Uterus (tissue), 4 donors: ENCODE measurements at places on chromosomes 1 and 21.

GRCh38 chr1:40384413-40384762, 10.9 kb downstream of the SMAP2 start:
- no peak for DNase-seq

- no peak for DNase-seq
These were observed 69.8 kb downstream of the TPR start for GRCh38 chr1:186304982-186305949.

- DNase-seq, result no peak
These were observed 103.1 kb upstream of the CSF3R start for GRCh38 chr1:36585569-36586548.

- peak; percentile 74 for DNase-seq
These were observed at the start of gene CCDC28B for GRCh38 chr1:32200226-32201010. Gene CCDC28B, plus strand, starts transcription at chr1:32200595. Its CDS starts 1,341 bp downstream, at chr1:32201936.

GRCh38 chr1:17573518-17574041, 34.1 kb downstream of the ARHGEF10L start:
- no peak for DNase-seq

- DNase-seq, result no peak
These were observed 55.9 kb downstream of the MAP10 start for GRCh38 chr1:232861107-232861506.

DNA sequence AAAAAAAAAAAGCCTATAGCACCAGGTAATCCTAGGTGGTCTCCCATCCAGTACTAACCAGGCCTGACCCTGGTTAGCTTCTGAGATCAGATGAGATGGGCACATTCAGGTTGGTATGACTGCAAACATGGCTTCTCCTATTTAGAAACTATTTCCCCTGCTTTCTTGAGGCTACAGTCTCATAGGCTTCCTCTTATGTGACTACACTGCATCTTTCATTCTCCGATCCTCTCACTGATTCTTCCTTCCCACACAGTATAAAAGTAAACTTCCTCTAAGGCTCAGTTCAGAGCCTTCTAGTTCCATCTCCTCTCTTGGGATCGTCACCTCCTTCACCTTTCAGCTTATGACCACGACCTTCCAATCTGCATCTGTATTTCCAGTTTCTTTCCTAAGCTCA, 30.4 kb upstream of the RNF2 start:
- no peak for DNase-seq

DNA sequence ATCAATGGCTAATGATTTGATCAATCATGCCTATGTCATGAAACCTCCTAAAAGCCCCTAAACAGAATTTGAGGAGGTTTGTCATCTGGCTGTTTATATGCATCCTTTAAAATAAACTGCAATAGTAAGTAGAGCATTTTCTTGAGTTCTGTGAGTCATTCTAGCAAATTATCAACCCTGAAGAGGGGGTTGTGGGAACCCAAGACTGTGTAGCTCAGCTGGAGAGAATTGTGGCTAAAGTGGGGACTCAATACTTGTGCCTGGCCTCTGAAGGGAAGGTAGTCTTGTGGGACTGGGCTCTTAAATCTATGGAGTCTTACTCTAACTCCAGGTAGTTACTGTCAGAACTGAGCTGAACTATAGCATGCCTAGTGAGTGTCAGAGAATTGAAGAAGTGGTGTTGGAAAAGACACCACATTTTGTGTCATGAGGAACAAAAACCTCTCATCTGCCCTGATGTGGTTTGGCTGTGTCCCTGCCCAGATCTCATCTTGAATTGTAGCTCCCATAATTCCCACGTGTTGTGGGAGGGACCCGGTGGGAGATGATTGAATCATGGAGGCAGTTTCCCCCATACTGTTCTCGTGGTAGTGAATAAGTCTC, 402.4 kb downstream of the USH2A start:
- DNase-seq, result no peak

- DNase-seq, result no peak
These were observed 264.4 kb downstream of the NTNG1 start for GRCh38 chr1:107405236-107405635.

DNA sequence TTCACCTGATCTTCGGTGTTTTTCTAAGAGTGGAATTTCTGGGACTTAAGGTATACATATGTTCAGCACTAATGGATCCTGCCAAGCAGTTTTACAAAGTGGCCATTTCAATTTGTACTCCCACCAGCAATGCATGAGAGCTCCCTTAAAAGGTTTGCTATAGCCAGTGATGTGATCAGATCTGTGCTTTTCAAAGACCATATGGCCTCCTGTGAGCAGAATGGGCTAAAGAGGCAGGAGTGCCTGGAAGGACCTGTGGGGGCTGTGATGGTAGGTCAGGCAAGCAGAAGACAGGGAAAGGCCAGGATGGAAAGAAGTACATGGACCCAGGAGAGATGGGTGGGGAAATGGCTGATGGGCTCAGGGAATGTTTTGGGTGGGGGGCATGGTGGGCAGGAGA, 252.7 kb downstream of the DISC1 start:
- no peak for DNase-seq

- DNase-seq, result no peak
These were observed 89.8 kb upstream of the TMEM51 start for GRCh38 chr1:15063783-15064182.

DNA sequence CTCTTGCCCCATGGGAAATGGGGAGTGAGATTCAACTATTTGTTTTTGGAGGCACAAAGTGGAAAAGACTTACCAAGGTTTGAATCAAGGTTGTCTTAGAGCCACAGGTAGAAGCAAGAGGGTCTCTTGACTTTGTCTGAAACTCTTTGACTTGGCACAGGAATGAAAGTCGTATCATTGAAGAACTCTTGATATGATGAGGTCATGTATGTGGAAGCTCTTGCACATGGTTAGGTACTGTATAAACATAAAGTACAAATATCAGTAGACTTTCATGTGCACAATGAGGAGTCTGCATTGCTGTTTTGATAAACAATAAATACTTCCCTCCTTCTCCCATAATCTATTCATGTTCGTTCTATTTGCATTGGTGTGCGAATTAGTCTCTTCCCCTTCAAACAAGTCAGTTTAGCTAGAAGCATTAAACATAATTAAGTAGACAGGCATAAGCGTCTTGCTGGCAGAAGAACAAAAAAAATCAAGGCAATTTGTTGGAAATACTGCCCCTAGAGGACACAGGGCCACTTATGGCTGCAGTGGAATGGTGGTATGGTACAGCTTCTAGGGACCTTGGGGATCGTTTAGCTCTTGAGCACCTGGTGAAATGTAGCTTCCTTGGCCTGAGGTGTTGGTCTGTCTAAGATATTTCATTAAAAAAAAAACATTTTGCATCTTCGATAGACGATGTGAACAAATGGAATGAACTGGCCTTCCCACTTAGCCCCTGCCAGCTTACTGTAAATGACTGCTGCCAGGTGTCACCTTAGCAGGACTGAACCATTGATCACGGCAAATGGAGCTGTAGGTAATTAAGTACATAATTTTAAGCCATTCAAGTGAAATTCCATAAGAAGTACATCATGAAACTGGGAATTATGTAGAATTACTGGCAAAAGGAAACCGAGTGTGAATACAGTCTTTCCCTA, 218.0 kb upstream of the GALNT2 start:
- DNase-seq, result no peak

GRCh38 chr1:77382366-77382765, 100.5 kb downstream of the AK5 start:
- DNase-seq, result no peak

- no peak for DNase-seq
These were observed 79.5 kb downstream of the ACTL8 start for GRCh38 chr1:17834561-17835100.

DNA sequence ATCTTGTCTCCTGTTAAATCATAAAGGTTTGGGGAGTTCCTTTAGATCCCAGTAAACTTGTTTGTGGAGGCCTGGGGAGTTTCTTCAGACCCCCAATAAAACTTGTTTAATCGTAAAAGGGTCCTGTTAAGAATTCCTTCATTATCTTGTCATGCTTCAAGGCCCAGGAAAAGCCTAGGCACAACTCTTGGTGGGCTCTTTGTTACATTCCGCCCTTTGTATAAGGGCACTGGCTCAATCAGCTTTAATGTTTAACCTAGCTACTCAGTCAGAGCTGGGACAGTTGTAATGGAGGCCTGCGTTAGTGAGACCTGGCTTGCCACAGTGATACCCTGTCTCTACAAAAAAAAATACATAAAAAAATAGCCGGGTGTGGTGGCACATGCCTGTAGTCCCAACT, 77.2 kb downstream of the MPZL1 start:
- no peak for DNase-seq

GRCh38 chr1:182175361-182175931, 113.9 kb upstream of the ZNF648 start:
- no peak for DNase-seq

DNA sequence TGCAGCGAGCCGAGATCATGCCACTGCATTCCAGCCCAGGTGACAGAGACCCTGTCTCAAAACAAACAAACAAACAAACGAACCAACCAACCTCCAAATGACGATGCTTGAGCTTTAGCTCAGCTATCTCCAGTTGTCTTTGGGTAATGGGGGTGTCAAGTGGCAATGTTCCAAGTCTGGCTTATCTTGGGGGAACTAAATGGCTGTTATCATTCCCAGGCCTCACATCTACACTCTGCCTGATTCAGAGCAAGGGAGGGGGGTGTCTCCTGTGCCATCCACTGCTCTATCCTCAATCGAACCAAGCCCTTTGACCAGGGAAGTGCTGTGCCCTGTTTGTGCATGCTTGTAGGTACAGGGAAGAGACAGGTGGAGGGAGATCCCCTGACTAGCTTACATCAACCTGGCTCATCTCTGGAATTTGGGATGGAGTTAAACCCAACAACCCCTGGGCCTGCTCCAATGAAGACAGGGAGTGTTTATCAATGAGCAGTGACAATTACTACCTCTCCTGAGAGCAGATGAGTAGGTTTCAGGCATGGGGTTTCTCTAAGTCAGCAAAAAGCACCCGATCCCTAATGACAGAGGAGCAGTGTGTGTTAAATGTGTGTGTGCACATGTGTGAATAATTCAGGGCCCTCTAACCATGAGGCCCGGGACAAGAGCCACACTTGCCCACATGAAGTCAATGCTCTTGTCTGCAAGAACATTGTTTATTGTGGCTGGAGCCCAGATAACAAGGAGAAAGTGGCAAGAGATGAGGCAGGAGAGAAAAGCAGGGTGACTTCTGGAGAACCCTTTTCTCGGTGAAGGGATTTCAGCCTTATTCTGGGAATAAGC, 20.3 kb upstream of the IL6R start:
- no peak for DNase-seq

DNA sequence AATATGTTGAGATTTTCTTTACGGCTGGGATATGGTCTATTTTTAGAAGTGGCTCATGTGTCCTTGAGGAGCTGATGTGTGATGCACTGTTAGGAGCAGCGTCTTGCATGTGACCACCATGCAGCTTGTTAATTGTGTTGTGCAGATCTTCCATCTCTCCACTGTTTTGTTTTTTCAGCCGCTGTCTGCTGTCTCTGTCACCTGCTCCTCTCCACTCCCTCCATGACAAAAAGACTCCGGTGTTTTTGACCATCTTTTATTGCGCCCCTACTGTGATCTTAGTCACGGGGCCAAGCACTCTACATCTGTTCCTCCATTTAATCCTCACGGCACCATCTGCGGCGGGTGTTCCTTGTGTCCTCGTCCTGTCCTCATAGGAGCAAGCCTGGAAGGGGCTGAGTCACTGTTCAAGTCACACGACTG, 51.8 kb downstream of the ADARB1 start:
- DNase-seq, result no peak
